ENCODE measurements at places on chromosomes 13 and 19.

DNA sequence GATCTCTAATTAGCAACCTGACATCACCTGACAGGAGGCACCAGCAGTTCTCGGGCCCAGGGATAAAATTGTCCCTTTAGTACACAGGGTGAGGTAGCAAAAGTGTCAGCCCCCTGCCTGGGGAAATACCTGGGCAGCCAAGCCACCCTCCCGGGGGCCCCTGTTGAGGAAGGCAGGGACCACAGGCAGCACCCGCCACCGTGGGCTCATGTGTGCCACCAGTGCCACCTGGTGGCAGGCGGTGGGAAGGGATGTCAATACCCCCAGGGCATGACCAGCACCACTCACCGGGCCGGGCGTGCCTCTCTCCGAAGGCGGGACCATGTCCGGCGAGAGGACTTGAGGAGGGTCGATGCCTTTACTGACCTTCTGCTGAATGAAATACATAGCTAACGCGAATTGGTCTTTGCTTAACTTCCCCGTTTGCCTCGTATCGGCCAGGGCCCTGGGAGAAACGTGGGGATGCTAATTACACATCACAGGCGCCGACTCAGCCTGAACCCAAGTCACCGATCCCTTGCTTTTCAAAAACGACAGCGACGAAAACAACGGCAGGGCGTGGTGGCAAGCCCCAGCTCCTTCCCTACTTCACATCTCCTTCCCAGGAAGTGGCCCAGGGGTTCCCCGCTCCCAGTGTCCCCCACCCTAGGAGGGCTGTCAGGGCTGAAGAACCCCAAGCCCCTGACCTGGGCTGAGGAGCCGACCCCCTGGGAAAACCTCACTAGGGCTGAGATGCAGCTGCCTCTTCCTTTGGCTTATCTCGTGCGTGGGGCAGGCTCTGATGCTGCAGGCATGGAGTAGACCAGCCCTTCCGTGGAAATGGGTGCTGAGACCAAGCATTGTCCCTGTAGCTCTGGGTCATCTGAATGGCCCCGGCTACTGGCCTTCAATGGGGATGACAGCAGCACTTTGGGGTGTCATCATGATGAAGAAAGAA is 53.8 kb downstream of the EPS15L1 start:
- DNase-seq = peak; percentile 9

- no peak for DNase-seq
Observed at GRCh38 chr19:48501494-48502349, 9.9 kb downstream of the LMTK3 start.

DNA sequence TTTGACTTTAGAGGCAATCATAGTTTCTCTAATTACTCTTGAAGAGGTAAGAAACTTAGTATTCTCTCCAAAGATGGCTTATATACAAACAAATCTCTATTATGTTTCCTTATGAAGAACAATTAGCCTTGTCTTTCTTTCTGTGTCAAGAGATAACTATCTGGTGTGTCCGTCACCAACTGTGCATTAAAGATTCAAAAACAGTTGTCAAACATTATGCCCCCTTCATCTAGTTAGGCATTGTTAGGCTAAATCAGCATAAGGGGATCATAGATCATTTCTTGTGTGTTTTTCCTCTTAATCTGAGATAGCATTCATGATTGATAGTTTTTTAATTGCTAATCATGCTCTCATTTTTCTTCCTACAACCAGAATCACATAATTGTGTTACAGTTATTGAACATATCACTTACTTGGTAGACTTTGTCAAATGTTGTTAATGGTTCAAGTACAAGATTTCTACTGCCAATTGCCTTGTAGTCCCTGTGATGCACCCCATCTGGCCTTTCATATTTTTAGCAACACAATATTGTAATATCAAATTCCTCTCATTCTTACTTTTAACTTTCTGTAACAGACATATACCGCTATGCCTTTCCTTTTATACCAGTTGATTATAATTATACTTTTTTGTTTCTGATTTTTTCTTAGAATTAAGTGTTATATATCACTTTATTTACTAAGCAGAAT is 612.7 kb downstream of the SLITRK6 start:
- no peak for DNase-seq

DNA sequence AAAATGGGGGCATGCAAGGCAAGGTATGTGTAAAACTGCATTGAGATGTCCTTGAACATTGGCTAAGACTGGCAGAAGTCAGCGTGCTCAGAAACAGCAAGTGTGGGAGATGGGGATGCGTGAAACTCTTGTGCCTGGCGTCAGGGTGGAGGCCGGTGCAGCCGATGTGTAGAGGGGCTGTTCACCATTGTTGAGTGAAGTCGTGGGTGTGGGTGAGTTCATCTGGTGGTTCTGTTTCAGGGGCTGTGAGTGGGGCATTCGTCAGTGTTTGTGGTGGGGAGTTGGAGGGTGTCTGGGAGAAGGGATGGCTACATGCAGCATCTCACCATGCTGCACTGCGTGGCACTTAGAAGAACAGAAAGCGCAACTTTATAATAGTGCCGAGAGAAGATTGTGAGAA is 11.4 kb upstream of the MIA start:
- DNase-seq = no peak

- no peak for DNase-seq
Observed at GRCh38 chr13:36313047-36313969, 15.7 kb upstream of the CCDC169 start.

GRCh38 chr19:29596885-29597525 is 9.1 kb upstream of the POP4 start:
- no peak for DNase-seq

GRCh38 chr13:42551611-42552010 is 22.3 kb upstream of the TNFSF11 start:
- DNase-seq = no peak

GRCh38 chr13:43232144-43232872 is 208.9 kb downstream of the DNAJC15 start:
- DNase-seq = no peak

GRCh38 chr13:25859528-25859927 is 192.3 kb downstream of the SHISA2 start:
- no peak for DNase-seq

GRCh38 chr19:4015705-4016402 is 8.3 kb downstream of the PIAS4 start:
- DNase-seq = no peak

GRCh38 chr19:48354332-48354992 is 9.3 kb downstream of the TMEM143 start:
- no peak for DNase-seq

GRCh38 chr13:112998521-112999280 is 29.7 kb downstream of the MCF2L start:
- DNase-seq = no peak

DNA sequence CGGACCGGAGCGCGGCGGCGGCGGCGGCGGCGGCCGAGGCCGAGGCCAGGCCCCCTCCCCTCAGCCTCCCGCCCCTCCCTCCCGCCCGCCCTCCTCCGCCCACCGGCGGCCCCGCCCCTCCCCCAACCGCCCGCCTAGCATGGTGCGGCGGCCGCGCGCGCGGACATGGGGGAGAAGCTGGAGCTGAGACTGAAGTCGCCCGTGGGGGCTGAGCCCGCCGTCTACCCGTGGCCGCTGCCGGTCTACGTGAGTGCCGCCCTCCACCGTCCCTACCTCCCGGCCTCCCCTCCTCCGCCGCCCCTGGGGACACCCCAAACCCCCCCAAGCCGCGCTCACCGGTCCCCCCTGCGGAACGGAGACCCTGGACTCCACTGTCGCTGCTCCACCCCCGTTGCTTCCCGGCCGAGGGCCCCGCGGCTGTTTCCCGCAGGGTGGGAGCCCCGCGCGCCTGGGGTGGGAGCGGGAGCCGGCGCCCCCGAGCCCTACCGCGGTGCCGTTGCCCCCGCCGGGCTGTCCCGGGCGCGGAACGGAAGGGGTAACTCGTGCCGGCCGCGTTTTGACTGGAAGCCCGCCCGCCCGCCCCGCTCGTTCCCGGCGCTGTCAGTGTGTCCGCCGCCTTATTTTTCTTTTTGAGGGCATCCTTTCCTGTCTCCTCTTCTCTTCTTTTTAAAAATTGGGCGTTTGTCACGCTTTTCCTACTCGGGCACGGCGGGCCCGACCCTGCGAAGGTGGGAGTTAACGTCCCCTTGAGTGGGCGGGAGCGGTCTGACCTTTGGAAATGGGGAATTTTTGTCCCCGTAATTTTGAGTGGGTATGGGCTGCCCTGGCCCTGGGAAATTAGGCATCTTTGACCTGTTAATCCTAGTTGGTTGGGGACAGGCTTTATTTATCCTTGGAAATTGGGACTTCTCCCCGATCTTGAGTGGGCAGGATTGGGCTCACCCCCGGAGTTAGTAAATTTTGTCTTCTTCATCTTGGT is 576 bp downstream of the DOT1L start:
- no peak for DNase-seq

- DNase-seq = no peak
Observed at GRCh38 chr19:7819337-7819736, 10.7 kb upstream of the EVI5L start.
